ENCODE measurements at places on chromosomes 3 and 15.
A peak's percentile ranks its signal among the peaks of the same experiment; 100 is the strongest.

DNA sequence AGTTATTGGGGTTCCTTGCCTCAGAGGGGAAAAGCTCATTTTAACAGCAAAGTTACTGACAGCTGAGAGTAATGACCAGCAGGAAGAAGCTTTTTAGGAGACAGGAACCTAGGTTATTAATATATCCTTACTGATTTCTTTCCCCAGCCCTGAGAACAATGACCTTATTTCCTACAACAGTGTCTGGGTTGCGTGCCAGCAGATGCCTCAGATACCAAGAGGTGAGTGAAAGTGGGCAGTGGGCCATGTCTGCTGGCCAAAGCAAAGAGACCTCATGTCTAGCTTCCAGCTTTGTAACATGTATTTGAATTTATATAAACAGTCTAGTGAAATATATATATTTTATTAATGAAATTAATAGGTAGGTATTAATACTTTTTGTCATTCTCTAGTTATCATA, 5.0 kb downstream of the CCNDBP1 start:
- no peak for DNase-seq

- no peak for DNase-seq
Observed at GRCh38 chr3:45776301-45776595, 20.1 kb downstream of the SLC6A20 start.

GRCh38 chr3:23041918-23042696, 161.0 kb upstream of the UBE2E2 start:
- no peak for DNase-seq

DNA sequence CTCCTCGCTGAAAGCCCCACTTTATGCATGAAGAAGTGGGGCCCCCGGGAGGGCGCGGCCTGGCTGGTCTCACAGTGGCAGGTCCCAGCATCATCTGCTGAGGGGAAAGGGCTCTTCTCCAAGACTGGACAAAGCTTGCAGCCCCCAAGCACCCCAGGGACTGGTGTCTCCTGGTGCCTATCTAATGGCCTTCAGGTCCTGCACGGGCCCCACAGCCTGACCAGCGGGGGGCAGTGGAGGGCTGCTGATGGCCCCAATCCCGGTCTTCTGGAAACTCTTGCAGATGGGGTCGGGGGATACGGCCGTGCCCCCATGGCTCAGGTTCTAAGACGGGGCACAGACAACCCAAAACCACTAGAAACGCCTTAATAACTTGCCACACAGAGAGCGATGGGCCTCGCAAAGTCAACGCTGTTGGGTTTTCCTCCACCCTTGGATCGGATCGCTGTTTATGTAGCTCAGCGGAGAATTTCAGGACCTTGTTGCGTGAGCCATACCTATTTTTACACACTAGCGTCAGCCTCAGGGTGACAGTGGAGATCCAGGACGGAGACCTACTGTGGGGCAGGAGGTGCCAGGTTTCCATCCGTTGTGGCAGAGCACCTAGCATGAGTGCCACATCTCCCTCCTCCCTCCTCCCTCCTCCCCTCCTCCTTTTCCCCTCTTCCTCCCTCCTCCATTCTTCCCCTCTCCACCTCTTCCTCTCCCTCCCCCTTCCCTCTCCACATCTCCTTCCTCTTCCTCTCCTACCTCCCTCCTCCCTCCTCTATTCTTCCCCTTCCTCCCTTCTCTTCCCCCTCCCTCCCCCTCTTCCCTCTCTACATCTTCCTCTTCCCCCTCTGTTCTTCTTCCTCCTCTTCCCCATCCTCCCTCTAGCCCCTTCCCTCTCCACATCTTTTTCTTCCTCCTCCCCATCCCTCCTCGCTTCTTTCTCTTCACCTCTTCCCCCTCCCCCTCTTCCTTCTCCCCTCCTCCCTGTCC, 79.3 kb upstream of the ALDH1L1 start:
- DNase-seq = no peak

DNA sequence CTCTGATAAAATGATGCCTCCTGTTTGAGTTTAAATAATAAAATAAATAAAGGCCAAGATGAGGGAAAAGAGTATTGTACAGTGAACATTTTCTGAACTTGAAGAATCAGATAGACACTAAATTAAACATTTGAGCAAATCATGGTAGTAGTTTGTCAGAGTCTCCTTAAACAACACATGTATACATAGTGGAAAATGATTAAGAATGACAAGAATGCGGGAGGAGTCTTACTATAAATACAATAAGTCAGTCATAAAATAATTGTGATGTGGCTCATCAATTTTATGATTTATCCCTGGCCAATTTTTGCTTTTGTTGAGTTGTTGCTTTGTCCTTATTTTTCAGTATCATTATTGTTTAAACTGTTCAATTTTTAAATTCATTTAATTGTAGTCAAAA, 158.0 kb upstream of the TMC3 start:
- no peak for DNase-seq

GRCh38 chr15:86743283-86743903, 663.7 kb downstream of the AGBL1 start:
- peak; percentile 43 for DNase-seq
